ENCODE measurements at places on chromosomes 1 and 21.

- no peak for DNase-seq
Observed at GRCh38 chr1:27299385-27300271, 22.3 kb upstream of the TMEM222 start.

DNA sequence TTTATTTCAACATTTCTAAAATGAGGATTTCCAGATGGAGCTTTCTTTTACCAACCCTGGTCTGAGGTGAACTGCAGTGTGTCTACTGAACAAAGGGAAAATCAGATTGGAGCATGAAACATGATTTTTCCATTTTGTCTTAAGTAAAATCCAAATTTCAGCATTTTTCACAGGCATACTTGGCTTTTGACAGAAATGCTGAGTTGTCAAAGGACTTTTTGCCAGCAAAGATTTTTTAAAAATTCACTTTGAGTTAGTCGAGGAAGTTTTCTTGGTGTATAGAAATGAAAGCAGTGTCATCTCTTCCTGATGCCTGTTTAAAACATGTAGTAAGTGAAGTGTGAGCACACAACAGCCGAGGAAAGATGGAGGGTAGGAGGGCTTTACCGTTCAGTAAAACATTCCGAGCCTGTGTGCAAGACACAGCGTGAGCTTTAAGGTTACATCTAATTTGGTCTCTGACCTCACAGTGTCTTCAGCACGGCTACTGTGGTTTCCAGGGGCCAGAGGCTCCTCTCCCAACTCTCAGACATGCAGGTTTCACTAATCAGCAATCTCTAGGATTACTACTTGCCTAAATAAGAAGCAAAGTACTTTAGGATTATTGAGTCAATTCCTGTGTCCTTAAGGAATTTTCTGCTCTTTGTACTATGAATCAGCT lies 45.9 kb downstream of the SAMD13 start:
- no peak for DNase-seq

- no peak for DNase-seq
Observed at GRCh38 chr1:47190857-47191256, 1.0 kb upstream of the PDZK1IP1 start.

GRCh38 chr21:31914472-31914871 lies 41.7 kb downstream of the HUNK start:
- DNase-seq, result no peak

DNA sequence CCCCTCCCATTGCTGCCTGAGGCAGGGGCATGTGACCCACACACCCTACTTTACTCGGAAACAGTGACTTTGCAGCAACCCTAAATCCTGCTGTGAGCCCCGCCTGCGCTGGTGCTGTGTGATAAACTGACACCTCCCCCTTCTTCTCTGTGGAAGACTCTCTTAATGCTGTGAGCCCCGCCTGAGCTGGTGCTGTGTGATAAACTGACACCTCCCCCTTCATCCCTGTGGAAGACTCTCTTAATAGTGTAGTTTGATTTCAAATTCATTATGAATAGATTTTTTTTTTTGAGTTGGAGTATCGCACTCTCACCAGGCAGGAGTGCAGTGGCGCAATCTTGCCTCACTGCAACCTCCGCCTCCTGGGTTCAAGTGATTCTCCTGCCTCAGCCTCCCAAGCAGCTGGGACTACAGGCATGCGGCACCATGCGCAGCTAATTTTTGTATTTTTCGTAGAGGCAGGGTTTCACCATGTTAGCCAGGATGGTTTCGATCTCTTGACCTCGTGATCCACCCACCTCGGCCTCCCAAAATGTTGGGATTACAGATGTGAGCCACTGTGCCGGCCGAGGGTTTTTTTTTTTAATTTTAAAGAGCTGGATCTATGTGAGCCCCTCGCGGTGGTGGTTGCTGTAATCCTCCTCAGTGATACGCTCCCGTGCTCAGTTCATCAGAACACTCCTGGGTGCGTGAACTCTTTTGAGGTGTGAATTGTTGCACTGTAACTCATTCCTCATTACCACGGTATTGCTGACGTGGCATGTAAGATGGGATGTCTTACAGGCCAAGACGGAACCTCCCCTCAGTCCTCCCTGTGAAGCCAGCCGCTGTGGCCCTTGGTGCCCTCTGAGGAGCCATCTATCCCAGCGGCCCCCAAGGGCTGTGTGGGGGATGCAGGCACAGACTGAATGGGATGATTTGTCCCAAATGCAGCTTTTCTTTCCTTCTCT lies 60.3 kb downstream of the GALNT2 start:
- no peak for DNase-seq

DNA sequence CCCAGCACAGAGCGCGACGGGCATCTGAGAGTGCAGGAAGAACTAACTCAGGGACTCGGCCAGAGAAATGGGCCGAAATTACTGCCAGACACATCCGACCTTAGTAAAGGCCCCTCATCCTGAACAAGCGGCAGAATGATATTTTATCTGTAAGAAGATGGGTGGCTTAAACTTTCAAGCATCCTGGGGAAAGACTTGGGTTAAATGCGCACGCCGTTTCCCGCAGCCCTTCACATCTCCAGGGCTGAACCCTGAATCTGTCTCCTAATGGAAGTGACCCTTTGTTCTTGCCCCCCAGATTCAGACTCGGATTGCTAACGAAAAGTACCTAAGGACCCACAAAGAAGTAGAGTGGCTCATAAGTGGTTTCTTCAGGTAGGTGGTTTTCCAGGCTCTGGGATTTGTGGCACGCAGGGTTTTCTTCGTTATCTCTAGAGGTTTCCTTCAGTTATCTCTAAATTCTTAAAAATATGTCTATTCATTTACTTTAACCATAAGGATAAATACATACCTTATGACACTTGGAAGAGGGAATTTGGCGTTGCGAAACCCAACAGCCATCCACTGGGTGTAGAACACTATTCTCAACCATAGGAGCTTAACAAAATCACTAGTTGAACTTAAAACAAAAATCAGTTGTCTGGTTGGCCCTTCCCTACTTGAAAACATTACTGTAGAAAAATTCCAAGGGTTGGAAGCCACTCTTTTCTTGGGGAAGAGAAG lies 627 bp downstream of the RIIAD1 start:
- DNase-seq, result no peak

DNA sequence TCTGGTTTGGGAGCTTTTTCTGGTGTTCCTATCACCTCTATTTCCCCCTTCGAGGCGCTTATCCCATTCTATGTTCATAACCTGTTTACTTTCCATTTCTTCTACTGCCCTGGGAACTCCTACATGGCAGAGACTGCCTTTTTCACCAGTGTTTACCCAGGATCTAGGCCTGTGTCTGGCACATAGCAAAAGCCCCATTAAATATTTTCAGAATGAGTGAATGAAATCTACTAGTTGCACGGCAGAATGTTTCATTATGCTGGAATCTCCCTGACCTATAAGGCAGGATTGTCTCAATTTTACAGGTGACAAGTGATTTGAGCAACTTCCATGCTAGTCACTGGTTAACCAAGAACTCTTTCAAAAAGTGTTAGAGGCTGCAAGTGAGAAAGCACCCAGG lies 70.1 kb downstream of the PGM1 start:
- no peak for DNase-seq

- peak; percentile 91 for DNase-seq
Observed at GRCh38 chr1:155940482-155940992, 901 bp upstream of the RXFP4 start.

All from NCI-H460 (cell line).